A172 (cell line): ENCODE measurements at places on chromosomes 1 and 21. TPM values are rescaled to one million over a fixed set of nuclear protein-coding genes. Genes with fewer than 3 reads are reported as not detected.

IGSF3 gene
- 20.9 and 26.0 TPM in 2 replicates for total RNA-seq

SSBP3 gene
- 14.1 and 19.4 TPM in 2 replicates for total RNA-seq

- DNase-seq = no peak
Observed at GRCh38 chr1:151621351-151621750, 9.5 kb downstream of the SNX27 start.

GRCh38 chr1:119779869-119780356 is 11.2 kb upstream of the HMGCS2 start:
- no peak for DNase-seq

- DNase-seq = peak; percentile 63
Observed at GRCh38 chr1:234597894-234598293, 12.1 kb downstream of the IRF2BP2 start.

- no peak for DNase-seq
Observed at GRCh38 chr1:172477741-172478140, 33.9 kb upstream of the PIGC start.

TNFSF4 gene
- 60.3 and 63.8 TPM in 2 replicates for total RNA-seq

GRCh38 chr1:54336116-54336515 is 70.1 kb downstream of the SSBP3 start:
- DNase-seq = no peak

DNA sequence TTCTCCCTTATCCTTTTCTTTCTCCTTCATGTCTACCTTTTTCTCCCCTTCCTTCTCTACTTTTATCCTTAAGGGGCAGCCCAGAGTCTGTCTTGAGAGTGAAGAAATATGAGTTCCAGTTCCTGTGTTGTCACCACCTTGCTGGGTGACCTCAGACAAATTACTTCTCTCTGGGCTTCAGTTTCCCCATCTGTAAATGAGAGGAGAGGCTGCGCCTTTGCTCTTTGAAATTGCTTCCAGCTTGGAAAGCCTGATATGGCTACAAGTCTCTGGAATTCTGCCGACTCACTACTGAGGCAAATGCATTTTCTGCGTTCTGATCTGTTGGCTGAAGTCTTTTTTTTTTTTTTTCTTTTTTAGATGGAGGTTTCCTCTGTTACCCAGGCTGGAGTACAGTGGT is 119.2 kb downstream of the SYF2 start:
- DNase-seq = no peak

DNA sequence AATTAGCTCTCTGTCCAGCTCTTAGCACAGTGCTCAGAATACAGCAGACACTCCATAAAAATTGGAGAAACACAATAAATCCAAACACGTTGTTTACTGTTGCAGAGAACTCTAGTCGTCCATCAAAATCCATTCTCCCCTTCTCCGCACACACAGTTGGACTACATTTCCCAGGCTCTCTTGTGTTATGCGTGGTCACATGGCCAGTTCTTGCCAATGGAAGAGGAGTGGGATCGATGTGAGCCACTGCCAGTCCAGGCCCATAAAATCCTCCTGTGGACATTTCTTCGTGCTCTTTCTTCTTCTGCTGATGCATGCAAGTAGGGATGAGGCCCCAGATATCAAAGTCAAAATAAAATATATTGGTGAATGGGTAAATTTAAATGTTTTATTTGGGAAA is 114.3 kb upstream of the FMN2 start:
- DNase-seq = no peak

DNA sequence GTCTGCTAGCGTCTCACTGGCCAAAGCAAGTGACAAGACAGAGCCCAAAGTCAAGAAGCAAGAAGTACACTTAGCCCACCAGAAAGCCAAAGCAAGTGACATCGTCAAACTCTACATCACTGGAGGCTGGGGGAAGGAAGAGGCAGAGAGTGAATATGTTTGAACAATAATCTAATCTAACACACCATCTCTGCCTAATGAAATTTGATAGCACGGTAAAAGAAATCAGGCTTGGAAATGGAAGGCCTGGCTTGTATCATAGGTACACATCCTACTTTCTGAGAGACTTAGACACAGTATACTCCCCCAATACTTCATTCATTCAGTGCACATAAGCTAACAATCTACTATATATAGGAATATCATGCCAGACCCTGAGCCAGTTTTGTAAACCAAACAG is 26.3 kb downstream of the TRABD2B start:
- DNase-seq = no peak

LMX1A gene
- not detected in 2 replicates for total RNA-seq

DNA sequence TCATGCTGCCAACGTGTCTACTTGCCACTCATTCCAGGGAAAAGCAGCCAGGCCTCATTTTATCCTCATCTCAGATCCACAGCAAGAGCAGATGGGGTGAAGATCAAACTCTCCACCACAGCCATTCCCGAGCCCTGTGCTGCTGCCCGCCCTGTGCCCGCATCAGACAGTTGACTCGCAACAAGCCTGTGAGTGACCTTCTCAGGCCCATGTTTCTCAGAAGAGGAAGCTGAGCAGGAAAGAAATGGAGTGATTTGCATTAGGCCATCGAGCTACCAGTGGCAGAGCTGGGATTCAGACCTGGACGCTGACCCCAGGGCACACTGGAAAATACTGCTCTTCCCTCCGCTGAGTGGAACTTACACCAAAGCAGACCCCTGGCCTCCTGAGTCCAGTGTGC is 1.2 kb downstream of the CNR2 start:
- no peak for DNase-seq

GRCh38 chr21:41161428-41161827 is 6.5 kb upstream of the BACE2 start:
- no peak for DNase-seq

DNA sequence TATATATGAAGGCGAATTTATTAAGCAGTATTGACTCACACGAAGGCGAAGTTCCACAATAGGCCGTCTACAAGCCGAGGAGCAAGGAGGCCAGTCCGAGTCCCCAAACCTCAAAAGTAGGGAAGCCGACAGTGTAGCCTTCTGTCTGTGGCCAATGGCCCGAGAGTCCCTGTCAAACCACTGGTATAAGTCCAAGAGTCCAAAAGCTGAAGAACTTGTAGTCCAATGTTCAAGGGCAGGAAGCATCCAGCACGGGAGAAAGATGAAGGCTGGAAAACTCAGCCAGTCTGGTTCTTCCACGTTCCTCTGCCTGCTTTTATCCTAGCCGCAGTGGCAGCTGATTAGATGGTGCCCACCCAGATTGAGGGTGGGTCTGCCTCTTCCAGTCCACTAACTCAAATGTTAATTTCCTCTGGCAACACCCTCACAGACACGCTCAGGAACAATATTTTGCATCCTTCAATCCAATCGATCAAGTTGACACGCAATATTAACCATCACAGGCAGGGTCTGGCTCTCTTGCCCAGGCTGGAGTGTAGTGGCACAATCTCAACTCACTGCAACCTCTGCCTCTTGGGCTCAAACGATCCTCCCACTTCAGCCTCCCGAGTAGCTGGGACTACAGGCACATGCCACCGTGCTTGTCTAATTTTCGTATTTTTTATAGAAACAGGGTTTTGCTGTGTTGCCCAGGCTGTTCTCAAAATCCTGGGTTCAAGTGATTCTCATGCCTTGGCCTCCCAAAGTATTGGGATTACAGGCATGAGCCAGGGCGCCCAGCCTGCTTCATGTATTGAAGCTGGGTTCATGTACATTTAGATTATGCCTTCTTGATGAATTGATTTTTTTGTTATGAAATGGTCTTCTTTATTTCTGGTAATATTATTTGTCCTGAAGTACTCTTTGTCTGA is 85.3 kb downstream of the DHRS3 start:
- no peak for DNase-seq

DNA sequence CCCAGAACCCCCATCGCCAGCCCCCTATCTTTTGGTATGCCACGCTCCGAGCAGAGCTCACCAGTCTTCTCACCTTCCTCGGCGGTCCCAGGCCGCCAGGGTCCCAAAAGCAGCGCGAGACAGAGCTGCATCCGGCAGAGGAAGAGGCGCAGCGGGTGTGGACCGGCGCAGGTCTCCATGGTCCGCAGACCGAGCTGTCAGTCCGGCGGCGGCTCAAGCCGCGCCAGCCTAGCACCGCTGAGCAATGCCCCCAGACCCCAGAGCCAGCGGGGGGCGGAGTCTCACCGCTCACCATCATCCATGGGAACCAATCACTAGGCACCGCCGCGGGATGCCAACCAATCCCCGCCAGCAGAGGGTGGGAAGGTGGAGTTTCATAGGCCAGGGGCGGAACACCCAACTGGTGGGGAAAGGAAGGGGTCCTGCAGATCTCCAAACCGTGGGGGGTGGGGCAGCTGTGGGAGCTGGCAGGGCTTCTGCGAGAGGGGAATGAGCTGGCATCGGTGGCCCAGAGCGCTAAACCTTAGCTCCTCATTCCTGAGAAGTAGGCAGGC is at the start of gene EPHA10:
Gene EPHA10 (minus strand): TSS at position 233 of the 554 bp plus-strand sequence. CDS start 54 bp downstream, at position 179.
- DNase-seq = no peak

VCAM1 gene
- total RNA-seq = 0.05 and 1.1 TPM in 2 replicates

GRCh38 chr1:183689762-183690204 is 36.7 kb upstream of the APOBEC4 start:
- DNase-seq = no peak

- no peak for DNase-seq
Observed at GRCh38 chr1:201659572-201659971, 120.6 kb downstream of the NAV1 start.

- DNase-seq = no peak
Observed at GRCh38 chr1:20197329-20197791, 11.0 kb upstream of the PLA2G2C start.

- DNase-seq = peak; percentile 95
Observed at GRCh38 chr21:29656504-29657239, 283.1 kb downstream of the GRIK1 start.

GRCh38 chr21:37273911-37274690 is 7.0 kb upstream of the VPS26C start:
- DNase-seq = no peak

- peak; percentile 51 for DNase-seq
Observed at GRCh38 chr1:152907686-152908601, at the start of gene IVL. TSS of gene IVL (plus strand) at chr1:152908546. CDS start at chr1:152909798, 1,252 bp downstream.

DNA sequence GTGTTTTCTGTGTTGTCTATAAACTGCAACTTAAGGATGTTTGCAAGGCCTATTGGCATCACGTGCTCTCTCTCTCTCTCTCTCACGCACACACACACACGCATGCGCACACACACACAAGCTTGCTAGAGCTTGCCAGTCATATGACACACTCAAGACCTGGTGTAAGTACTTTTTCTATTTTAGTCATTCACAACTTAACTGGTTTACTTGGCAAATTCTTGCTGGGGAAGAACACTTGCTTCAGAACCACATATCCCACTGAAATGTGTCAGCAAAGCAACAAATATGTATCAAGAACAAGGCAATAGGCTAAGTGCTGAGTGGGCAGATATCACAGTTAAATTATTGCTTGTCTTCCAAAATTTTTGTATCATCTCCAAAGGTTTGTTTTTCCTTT is 107.8 kb downstream of the DISC1 start:
- no peak for DNase-seq

TIE1 gene
- total RNA-seq = 0.41 and 3.2 TPM in 2 replicates

EXTL2 gene
- total RNA-seq = 20.9 and 24.3 TPM in 2 replicates

DNA sequence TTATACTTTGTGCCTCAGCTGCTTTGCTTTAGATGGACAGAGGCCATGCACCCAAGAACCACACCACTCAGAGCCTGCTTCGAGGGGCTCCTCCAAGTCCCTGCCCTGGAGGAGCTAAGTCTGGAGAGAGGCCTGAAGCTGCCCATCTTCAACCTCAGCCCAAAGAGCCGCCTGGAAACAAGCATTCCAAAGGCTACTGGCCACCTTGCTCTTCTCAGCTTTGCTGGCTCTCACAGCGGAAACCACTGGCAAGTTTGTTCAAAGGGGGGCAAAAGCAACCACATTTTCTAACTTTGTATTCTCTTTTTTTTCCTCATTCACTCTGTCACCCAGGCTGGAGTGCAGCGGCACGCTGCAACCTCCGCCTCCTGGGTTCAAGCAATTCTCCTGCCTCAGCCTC is 23.2 kb downstream of the VPS26C start:
- no peak for DNase-seq

GRCh38 chr21:29318354-29318753 is 19.6 kb downstream of the BACH1 start:
- no peak for DNase-seq

GRCh38 chr21:44477131-44477530 is 21.8 kb downstream of the LRRC3 start:
- DNase-seq = no peak

FCAMR gene
- total RNA-seq = not detected in 2 replicates

DNA sequence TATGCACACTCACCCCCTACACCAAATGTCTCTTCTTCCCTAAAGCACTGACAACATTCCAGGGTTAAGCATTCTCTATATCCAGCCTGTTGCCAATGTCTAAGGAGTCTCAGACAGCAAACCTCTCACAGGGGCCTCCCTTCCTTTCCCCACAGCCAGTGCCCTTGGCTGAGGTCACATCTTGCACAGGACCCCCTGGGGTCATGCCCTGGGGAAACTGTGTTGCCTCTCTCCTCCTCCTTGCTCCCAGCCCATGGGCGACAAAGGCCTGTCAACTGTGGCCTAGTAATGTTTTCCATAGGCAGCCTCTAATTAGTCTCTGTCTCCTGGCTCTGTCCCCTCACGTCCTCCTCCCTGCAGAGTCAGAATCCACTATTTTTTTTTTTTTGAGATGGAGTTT is 54.6 kb downstream of the NENF start:
- no peak for DNase-seq

DNA sequence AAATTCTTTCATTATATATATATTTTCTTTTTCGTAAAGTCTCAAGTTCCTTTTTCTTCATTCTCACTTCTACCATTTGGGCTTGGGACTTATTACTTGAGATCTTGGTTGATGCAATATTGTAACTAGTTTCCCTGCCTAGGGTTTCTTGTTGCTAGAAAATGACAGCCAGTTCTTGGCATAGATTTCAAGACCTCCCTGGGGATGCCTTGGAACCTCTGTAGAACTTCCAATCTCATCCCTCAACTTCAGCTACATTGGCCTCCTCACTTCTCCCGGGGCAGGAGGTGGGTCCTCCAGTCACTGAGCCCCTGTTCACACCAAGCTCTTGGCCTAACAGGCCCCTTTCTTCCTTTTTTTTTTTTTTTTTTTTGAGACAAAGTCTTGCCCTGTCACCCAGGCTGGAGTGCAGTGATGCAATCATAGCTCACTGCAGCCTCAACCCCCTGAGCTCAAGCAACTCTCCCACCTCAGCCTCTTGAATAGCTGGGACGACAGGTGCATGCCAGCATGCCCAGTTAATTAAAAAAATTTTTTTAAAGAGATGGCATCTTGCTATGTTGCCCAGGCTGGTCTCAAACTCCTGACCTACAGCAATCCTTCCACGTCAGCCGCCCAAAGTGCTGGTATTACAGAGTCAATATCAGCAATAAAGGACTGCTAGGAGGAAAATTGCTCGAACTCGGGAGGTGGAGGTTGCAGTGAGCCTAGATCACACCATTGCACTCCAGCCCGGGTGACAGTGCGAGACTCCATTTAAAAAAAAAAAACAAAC is 33.1 kb downstream of the MAP3K7CL start:
- DNase-seq = no peak

ECE1 gene
- 65.8 and 66.3 TPM in 2 replicates for total RNA-seq

S100A2 gene
- total RNA-seq = 41.3 and 63.0 TPM in 2 replicates

- no peak for DNase-seq
Observed at GRCh38 chr1:111888740-111889376, 100.6 kb downstream of the KCND3 start.

GRCh38 chr1:10629816-10630571 is 155.2 kb downstream of the PEX14 start:
- DNase-seq = no peak
